ENCODE measurements at places on chromosomes 7 and 10. TPM values are rescaled to one million over a fixed set of nuclear protein-coding genes. Genes with fewer than 3 reads are reported as not detected.
A peak's percentile ranks its signal among the peaks of the same experiment; 100 is the strongest.

DNA sequence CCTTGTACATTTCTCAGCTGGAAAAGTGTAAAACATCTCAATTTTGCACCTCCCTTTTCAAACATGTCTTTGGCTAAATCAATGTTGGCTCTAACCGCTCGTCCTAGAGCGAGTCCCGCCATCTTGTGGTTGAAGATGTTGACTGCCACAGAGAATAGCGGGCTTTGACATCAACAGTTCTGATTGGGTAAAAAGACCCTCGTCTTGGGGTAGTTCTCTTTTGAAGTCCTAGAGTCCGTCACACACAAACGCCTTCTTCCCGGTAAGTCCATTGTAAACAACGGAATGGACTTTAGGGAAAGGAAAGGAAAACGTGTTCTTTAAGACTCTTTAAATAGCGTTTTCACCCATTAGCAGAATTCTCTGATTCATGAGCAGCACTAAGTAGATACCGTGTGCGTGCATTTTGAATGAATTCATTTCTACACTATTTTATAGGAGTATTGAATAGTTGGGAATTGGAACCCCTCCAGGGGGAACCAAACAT lies 452 bp upstream of the RPP30 start:
- DNase-seq: peak; percentile 65

IQUB gene
- polyA plus RNA-seq: 0.08 TPM

DNA sequence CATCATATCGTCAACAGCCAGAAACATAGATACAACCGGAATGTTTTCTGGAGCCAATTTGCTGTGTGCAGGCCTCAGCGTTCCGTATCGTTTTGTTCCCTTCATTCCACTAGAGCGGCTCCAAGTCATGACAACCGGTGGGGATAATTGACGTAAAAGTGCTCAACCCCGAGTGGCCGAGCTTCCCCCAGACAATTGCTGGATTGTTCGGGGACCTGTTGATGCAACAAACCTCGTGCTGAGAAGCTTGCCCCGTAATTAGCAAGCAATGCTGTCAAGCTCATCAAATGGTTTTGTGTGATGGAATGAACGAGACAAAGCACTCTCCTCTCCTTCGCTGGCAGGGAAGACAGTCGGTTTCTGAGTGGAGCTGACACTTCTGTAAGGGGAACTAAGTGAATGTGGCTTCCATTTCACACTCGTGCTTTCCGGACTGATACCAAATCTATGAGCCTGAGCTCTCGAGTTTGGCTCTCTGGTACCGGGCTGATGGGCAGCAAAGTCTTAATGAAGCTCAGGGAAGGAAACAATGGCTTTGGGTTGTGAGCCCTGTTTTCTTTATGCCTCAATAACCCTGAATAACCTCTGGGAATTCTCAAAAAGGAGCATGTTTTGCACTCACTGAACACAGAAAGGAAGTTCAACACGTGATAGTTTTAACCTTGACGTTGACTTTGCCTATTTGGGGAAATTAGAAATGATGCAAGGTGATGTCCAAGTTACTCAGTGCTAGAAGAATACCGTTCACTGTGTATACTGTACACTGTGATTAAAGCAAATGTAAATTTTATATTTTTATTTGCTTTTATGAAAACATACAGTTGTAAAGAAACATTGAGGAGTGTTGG lies 220.5 kb downstream of the BAMBI start:
- DNase-seq: no peak

DNA sequence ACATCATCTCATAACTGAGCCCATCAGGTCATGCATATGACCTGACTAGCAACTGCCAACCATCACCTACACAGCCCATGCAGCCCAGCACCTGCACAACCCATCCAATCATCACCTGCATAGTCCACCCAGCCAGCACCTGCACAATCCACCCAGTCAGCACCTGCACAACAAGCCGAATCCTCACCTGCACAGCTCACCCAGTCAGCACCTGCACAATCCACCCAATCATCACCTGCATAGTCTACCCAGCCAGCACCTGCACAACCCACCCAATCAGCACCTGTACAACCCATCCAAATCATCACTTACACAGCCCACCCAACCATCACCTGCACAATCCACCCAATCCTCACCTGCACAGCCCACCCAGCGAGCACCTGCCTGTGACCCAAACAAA lies 33.4 kb upstream of the WDFY4 start:
- no peak for DNase-seq

CFAP43 gene
- polyA plus RNA-seq: 0.31 TPM

C7orf57 gene
- 0.09 TPM for polyA plus RNA-seq

THSD7A gene
- 5.7 TPM for polyA plus RNA-seq

Data from A549 (cell line).